ENCODE measurements at places on chromosomes 5 and 9. TPM values are rescaled to one million over a fixed set of nuclear protein-coding genes. Genes with fewer than 3 reads are reported as not detected.

WDR38 gene
- total RNA-seq = not detected

CARTPT gene
- not detected for total RNA-seq

PCDHB10 gene
- 4.5 TPM for total RNA-seq

TUSC1 gene
- 10.2 TPM for total RNA-seq

RMRP gene
- total RNA-seq = 4,639 TPM

SLC6A3 gene
- not detected for total RNA-seq
